ENCODE measurements at places on chromosomes 4 and X. TPM values are rescaled to one million over a fixed set of nuclear protein-coding genes. Genes with fewer than 3 reads are reported as not detected.

Gene EFHC2
- total RNA-seq = 0.29 TPM

Gene TMSB15A
- total RNA-seq = not detected

Gene HSFX3
- not detected for total RNA-seq

Gene NUP54
- 29.2 TPM for total RNA-seq

Gene DCAF12L2
- 0.44 TPM for total RNA-seq

DNA sequence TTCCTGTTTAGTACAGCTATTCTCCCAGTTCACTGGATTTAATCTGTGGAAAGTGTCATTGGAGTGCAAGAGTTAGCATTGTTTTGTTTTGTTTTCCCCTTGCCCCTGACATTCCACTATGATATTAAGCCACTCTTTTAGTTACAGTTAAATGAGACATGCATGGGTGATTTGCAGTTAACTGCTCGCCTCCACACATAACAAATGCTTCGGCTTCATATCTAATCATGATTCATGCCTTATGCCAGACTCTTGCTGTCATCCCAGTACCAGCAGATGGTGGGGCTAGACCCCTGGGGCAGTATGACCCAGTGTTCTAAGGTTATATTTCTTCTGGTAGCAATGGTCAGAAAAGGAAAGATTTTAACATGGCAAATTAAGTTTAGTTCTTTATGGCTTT, 80.1 kb downstream of the RAP1GDS1 start:
- DNase-seq = no peak

GRCh38 chrX:1165535-1166196, 46.8 kb downstream of the CRLF2 start:
- DNase-seq = no peak

DNA sequence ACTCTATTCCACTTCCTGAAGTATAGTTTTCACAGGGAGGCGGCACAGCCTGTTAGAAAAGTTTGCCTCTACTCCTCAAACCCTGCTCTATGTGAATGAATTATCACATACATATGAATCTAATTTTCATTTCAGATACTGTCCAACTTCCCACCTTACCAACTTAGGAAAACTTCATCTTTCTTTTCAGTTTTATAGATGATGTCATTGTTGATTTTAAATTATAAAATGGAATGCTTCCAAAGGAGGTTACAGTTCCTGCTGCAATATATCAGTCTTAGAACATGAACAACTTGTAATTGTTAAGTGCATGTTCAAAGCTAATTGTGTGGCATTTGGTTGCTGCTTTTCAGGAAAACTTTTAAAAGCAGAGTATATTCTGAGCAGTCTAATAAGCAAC, 92.4 kb downstream of the NEUROG2 start:
- no peak for DNase-seq

GRCh38 chr4:146638786-146639505, at the start of gene POU4F2:
TSS of gene POU4F2 (plus strand) at chr4:146638893. CDS start at chr4:146639141, 248 bp downstream.
- DNase-seq = no peak

- DNase-seq = no peak
These were observed 39.2 kb downstream of the MAP7D3 start for GRCh38 chrX:136211766-136212556.

Measured in PC-3 (cell line).